COLO829 (cell line): ENCODE measurements at places on chromosomes 7 and 10.

DNA sequence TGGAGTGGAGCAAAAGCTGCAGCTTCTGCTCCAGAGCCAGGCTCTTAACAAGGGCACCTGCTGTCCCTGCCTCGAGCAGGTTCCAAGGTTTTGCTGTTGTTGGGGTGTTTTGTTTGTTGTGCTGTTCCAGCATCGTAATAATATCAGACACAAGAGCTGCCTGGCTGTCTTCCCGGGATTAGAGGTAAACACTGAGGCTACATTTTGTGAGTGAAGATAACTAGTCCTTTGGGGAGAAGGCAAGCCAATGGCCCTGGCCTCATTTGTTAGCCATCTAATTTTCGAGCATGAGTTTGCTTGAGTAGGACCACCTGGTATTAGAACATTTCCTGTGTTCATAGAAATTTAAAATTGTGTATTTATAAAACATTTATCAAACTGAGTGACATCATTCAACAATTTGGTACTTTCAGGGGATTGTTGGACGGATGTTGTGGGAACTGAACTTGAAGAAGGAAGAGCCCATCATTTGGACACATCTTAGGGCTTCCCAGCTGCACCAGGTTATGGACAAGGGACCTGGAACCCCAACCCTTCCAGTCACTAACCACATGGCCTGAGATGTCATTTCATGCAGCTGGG lies 555.0 kb downstream of the TNS3 start:
- DNase-seq = no peak

DNA sequence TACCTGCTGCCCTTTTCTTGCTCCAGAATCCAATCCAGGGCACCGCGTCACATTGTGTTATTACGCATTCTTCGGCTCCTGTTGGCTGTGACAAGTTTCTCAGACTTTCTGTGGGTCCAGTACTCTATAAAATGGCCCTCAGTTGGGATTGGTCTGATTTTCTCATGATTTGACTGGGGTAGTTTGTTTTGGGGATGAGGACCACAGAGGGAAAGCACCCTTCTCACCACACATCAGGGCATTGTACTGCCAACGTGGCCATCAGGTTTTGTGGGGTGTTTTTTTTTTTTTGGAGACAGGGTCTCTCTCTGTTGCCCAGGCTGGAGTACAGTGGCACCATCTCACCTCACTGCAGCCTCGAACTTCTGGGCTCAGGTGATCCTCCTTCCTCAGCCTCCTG lies 17.0 kb upstream of the ORAI2 start:
- no peak for DNase-seq

DNA sequence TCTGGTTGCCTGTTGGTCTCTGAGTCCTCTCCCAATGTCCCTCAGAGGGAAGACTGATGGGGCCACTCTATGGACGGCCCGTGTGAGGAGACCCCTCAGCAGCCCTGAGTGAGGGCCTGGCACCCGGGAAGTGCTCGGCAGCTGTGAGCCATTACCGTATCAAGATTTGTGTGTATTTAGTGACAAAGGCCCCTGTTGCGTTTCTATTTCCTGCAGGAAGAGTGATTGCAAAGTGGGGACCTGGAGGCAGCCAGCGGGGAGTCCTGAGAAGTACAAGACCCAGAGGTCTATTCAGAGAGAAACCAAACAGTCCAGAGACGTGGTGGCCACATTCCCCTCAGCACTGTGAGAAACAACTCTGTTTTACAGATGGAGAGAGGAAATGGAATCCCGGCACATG lies 51.1 kb upstream of the CHST15 start:
- DNase-seq = no peak

DNA sequence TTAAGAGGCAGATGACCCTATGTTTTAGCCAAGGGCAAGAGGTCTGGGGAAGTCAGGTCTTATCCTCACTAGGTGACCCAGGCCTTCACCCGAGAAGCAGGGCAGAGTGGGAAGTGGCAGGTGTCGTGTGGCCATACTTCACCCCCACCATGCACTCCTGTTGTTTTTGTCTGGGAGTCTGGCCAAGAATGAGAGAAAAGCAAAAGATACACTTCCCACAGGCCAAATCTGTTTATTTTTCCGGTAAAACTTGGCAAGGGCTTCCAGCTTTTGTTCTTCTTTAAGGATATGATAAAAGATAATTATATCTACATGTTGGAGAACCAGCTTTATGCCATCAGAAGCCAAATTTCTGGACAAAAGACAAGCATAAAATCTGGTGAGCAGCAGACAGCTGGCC lies 137.4 kb upstream of the CDC14C start:
- DNase-seq = no peak

GRCh38 chr10:107933076-107933475 lies 768.6 kb upstream of the SORCS1 start:
- DNase-seq = no peak

DNA sequence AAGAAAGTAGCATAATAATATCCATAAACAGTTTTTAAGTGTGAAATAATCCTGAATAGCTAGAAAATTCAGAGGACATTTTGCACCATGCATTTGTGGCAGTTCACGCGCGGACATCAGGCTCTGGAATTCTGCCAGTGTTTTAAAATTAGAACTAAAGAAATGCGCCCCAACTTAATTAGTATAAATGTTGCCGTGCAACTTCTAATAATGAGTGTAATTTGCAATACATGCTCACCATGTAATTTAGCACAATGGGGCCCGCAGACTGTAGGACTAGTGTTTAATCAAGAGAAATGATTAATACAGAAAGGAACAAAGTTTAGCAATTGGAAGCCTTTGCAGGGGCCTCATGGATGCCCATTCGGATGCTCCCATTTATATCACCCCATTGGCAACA lies 96.6 kb downstream of the PTPRE start:
- no peak for DNase-seq

DNA sequence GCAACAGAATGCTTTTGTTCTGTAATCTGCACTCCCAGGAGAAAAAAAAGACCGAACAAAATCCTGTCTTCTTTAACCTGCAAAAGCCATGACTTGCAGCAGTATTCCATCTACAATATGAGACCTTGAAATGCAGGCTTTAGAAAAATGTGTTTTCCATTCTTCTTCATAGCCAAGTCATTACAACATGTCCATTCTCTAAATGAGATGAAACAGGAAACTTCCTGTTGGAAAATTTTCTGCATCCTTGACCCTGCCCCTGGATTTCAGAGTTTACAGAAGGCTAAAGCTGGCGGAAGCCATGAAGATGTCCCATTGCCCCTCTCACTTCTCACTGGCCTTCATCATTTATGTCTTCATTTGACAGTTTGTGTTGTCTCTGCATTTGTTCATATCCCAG lies 546.4 kb downstream of the TNS3 start:
- no peak for DNase-seq

DNA sequence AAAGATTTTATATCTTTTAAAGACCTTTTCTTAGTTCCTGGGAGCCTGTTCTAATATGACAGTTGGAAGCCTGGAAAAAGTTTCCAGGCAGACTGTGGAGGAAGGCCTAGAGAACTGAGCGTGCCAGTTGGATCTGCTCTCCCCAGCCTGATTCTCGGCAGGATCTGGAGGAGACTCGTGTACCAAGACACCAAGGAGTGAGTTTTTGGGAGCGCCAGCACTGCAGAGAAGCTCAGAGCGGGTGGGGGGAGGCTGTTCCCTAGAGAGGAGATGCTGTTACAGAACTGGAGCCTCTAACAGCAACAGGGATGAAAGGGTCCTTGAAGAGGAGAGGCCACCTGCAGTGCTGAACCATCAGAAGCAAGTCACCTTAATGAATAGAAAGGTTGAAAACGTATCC lies 52.9 kb downstream of the LYZL2 start:
- no peak for DNase-seq

- no peak for DNase-seq
These were observed 25.2 kb downstream of the CDK1 start for GRCh38 chr10:60803433-60803832.

- no peak for DNase-seq
These were observed 39.3 kb upstream of the DRGX start for GRCh38 chr10:49435225-49435624.

DNA sequence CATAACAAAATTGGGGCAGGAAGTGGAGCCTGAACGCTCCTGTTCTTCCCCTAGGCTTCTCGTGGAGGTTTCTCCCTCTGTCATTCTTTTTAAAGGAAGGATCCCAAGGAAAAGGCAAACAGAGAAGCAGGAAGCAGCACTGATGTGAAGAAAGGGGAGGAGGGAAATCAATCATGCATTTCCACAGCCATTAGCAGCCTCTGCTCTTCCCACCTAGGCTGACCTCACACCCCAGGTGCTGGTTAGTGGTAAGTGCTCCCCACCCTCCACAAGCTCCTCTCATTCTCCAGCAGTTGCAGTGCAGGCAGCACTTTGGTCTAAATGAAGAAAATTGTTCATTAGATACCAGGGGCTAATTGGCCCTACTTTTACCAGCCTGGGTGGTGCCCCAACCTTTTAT lies 2.6 kb downstream of the CRHR2 start:
- DNase-seq = no peak

GRCh38 chr7:157426463-157427301 lies 89.9 kb downstream of the DNAJB6 start:
- DNase-seq = no peak

- DNase-seq = no peak
These were observed 64.8 kb downstream of the GLRX3 start for GRCh38 chr10:130201043-130201380.

DNA sequence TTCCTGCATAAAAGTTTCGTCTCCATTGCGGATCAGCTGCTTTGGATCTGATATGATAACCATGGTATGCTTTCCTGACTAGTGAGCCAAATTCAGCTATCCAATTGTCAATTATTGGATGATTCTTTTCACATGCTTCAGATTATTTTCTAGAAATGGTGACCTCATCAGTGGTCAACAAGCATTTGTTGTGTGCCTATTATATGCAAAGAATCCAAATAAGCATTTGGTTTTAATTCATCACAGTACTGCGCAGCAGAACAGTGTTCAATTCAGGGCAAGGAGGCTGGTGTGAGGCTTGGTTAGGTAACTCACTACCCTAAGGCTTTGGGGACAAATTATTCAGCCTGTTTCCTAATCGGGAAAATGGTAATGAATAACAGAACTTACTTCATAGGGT lies 200.5 kb downstream of the SKAP2 start:
- DNase-seq = no peak

- no peak for DNase-seq
These were observed 97.3 kb upstream of the SP4 start for GRCh38 chr7:21330462-21331178.

- DNase-seq = no peak
These were observed 19.6 kb upstream of the MACC1 start for GRCh38 chr7:20236790-20237189.

DNA sequence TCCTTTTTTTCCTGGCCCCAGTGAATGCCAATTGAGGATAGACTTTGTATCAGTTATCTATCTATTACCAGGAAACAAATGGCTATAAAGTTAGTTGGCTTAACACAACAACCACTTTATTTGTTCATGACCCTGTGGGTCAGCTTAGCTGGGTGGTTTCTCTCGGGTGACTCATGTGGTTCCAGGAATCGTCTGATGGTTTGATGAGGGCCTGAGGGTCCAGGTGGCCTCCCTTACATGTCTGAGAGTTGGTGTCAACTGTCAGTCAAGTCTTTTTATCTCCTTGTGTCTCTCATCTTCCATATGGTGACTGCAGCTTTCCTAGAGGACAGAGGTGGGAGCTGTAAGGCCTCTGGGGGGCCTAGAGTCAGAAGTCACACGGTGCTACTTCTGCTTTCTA lies 15.3 kb upstream of the MAPK8 start:
- DNase-seq = no peak

- DNase-seq = no peak
These were observed 7.5 kb upstream of the AGR3 start for GRCh38 chr7:16889305-16889704.

GRCh38 chr10:1097436-1097835 lies 41.3 kb downstream of the WDR37 start:
- DNase-seq = no peak

DNA sequence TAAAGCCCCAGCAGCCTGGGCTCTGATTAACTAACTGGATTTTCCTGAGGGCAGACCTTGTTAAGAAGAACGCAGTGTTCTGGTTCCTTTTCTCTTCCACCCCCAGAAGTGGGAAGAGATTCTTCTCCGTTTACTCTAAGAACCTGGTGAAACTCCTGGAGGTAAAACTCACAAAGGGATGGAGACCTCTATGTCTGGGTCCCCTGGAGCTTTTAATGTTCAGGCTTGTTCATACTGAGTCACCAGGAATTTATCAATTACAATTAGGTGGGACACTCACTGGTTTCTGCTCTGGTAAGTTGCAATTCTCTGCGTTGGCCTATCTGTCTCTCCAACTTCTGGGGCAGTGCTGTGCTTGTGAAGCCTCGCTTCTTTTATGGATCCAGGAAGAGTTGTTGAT lies 73.3 kb upstream of the CACNB2 start:
- DNase-seq = no peak

DNA sequence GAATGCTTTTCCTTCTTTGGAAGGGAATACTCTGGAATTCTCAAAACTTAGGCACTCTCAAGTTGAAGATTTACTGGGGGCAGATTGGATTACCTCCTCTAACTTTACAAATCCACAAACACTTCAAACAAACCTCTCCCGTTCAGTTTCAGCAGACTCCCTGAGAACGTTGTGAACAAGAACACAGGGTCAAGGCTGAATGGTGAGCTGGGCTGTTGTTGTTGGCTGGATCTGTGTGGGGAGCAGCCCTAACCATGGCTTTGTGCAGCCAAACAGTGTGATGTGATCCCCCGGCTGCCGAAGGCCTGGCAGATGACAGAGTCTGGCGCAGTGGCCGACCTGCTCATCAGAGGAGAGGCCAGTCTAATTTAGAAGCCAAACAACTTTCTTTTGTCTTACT lies 93.1 kb downstream of the BMPER start:
- no peak for DNase-seq

- no peak for DNase-seq
These were observed 64.8 kb downstream of the CALD1 start for GRCh38 chr7:134844200-134844599.

GRCh38 chr7:121002757-121003200 lies 14.3 kb downstream of the CPED1 start:
- no peak for DNase-seq

DNA sequence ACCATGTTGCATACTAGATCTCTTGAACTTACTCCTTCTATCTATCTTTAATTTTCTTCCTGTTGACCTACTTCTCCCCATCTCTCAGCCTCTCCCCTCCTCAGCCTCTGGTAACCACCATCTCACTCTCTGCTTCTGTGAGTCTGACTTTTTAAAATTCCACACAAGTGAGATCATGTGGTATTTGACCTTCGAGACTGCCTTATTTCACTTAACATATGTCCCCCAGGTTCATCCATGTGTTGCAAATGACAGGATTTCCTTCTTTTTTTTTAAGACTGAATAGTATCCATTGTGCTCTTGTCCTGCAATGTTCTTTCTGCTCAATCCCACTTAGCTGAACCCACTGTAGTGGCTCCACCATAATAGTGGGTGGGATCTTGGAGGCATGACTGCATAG lies 51.4 kb upstream of the DNAJC1 start:
- DNase-seq = no peak

- no peak for DNase-seq
These were observed 205.0 kb downstream of the BBS9 start for GRCh38 chr7:33334349-33334748.

GRCh38 chr7:112223310-112223709 lies 16.8 kb downstream of the ZNF277 start:
- no peak for DNase-seq

GRCh38 chr7:138425026-138425425 lies 35.0 kb upstream of the TRIM24 start:
- DNase-seq = no peak

GRCh38 chr10:48287417-48288391 lies 13.2 kb upstream of the FRMPD2 start:
- no peak for DNase-seq
